ENCODE measurements at places on chromosomes 4 and X. TPM values are rescaled to one million over a fixed set of nuclear protein-coding genes. Genes with fewer than 3 reads are reported as not detected.

DNA sequence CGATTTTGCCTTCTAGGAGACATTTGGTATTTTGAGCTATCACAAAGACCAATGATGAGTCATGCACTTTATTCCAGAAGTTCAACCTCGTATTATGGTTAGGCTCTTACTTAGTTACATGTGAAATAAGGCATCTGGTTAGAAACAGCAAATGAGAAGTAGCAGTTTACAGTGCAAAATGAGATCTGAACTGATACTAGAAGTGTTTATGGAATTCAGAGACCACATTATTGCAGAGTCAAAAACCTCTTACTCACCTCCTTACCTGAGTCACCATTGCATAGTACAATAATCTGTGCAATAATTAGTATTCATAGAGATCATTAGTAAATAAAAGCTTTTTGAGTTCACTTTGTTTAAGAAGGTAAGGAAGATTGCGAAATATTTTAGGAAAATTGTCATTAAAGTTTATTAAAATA is 38.7 kb downstream of the SEC24B start:
- H3K27ac ChIP-seq = no peak overlapping the region
- DNase-seq = no peak
- H3K27me3 ChIP-seq = no peaks in the 10 kb centered on the region
- H3K4me3 ChIP-seq = no peak overlapping the region
- H3K36me3 ChIP-seq = no peaks in the 10 kb centered on the region

DNA sequence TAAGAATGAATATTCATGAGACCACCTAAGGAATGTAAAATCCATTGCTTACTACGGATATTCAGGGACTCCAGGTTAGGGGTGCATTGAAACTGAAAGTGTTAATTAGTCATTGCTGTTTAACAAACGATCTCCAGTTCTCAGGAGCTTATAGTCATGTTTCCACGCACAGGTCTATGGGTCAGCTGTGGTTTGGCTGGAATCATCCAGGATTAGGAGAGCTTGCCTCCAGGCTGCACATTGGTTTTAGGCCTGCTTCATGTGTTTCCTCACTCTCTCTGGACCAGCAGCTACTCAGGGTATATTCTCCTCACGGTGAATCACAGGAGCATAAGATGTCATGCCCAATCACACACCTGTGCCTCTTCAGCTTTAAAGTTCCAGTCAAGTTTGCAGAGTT is 98.9 kb downstream of the ATXN3L start:
- peaks cover 6% of the 10 kb centered on the region for H3K4me1 ChIP-seq
- no peak overlapping the region for H3K27ac ChIP-seq
- H3K27me3 ChIP-seq = no peaks in the 10 kb centered on the region
- DNase-seq = no peak
- H3K36me3 ChIP-seq = no peaks in the 10 kb centered on the region
- no peak overlapping the region for H3K4me3 ChIP-seq

GRCh38 chr4:77431546-77431945 is 174.1 kb upstream of the CXCL13 start:
- no peak overlapping the region for H3K4me3 ChIP-seq
- no peaks in the 10 kb centered on the region for H3K36me3 ChIP-seq
- no peaks in the 10 kb centered on the region for H3K27me3 ChIP-seq
- H3K27ac ChIP-seq = no peak overlapping the region
- no peak for DNase-seq
- peaks cover 26% of the 10 kb centered on the region for H3K4me1 ChIP-seq

DNA sequence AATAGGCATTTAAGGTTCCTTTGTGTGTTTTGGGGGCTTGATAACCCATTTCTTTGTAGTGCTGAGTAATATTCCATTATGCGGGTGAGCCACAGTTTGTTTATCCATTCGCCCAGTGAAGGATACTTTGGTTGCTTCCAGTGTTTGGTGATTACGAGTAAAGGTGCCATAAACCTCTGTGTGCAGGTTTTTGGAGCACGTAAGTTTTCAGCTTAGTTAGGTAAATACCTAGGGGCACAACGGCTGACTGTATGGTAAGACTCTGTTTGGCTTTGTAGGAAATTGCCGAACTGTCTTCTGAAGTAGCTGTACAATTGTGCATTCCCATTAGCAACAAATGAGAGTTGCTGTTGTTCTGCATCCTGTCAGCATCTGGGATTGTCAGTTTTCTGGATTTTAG is 3.8 kb upstream of the TBL1X start:
- DNase-seq = no peak
- no peaks in the 10 kb centered on the region for H3K36me3 ChIP-seq
- H3K27me3 ChIP-seq = no peaks in the 10 kb centered on the region
- H3K27ac ChIP-seq = no peak overlapping the region
- no peak overlapping the region for H3K4me3 ChIP-seq

- H3K27me3 ChIP-seq = no peaks in the 10 kb centered on the region
- no peaks in the 10 kb centered on the region for H3K36me3 ChIP-seq
- H3K4me3 ChIP-seq = no peak overlapping the region
These were observed 531.2 kb downstream of the GALNTL6 start for GRCh38 chr4:172344308-172344938.

DNA sequence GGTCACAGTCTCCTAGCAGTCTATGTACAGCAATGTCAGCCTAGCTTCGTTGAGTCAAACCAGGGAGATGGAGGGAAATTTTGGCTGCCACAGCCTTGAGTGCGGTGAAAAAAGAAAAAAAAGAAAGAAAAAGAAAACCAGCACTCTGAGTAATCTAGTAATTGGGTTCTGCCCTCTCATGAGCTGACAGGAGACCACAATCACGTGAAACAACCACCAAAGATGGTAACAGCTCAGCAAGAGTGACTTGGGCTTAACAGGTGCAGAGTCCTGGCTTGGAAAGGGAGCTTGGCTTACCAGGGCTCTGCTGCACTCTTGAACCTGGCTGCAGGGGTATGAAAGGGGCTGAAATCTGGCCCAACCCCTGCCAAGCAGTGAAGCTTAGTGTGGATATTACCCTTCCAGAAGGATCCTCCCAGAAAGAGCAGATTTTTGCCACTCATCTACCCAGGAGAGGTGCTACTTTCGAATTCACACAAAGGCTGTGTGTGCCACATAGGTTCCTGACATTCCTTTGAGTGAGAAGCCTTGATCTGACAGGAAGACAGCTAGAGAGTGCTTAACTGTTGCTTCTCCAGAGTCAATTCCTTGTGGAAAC is 350.3 kb downstream of the PTTG2 start:
- H3K36me3 ChIP-seq = no peaks in the 10 kb centered on the region
- no peaks in the 10 kb centered on the region for H3K4me1 ChIP-seq
- H3K27ac ChIP-seq = no peak overlapping the region
- DNase-seq = no peak

- no peaks in the 10 kb centered on the region for H3K36me3 ChIP-seq
- H3K4me3 ChIP-seq = no peak overlapping the region
- no peak for DNase-seq
- H3K27ac ChIP-seq = no peak overlapping the region
These were observed 118.6 kb downstream of the PALLD start for GRCh38 chr4:168615294-168616065.

DNA sequence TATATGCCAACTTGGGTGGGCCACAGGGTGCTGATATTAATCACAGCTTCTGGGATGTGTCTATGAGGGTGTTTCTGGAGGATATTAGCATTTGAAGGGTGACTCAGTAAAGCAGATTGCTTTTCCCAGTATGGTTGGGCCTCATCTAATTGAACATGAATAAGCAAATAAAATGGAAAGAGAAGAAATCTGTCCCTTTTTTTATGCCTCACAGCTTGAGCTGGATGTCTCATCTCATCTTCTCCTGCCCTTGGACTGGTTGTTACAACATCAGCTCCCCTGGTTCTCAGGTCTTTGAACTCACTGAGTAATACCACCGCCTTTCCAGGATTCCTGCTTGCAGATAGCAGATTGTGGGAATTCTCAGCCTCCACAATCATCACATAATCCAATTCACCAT is 1149.2 kb downstream of the PCDH18 start:
- H3K4me1 ChIP-seq = no peaks in the 10 kb centered on the region
- no peak overlapping the region for H3K27ac ChIP-seq
- H3K27me3 ChIP-seq = no peaks in the 10 kb centered on the region
- no peak for DNase-seq
- H3K36me3 ChIP-seq = no peaks in the 10 kb centered on the region

DNA sequence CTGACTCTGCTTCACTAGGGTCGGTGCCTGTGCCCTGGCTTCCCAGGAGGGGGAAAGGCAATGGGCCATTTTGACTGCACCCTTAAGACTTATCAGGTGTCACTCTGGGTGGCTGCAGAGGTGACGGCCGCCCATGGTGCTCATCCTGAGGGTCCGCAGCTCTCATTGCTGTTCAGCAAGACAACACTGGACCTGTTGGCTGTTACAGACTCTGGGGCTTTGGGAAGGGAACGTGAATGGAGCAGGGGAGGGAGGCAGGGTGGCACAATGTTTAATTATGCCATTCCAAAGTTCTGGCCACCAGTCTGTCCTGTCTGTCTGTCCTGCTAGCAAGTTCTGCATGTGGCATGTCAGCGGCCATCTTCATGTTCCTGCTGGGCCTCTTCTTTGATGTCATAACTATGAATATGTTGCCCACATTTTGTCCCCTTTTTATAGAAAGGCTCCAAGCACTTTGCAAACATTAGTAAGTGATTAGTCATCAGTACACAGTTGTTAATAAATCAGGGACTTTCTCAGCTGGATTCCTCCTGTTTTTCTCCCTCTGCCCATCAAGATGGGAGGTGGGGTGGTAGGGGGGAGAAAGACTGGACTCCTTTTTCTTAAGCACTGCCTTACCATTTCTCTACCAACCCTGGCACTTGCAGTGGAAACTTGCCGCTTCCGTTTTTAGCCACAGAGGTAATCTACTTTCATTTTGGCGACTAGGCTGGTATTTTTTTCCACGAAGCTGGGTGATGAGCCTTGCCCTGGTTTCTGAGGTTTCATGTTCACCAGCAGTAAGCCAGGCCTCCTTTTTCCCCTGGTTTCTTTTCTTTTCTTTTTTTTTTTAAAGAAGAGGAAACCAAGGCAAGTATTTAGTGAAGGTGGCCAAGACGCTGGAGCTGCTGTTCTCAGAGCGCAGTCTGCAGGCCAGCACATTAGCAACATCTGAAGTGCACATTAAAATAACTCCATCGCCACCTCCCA is 88.6 kb upstream of the TRIM2 start:
- no peaks in the 10 kb centered on the region for H3K36me3 ChIP-seq
- no peak overlapping the region for H3K4me3 ChIP-seq
- H3K27ac ChIP-seq = no peak overlapping the region
- H3K4me1 ChIP-seq = no peaks in the 10 kb centered on the region

DNA sequence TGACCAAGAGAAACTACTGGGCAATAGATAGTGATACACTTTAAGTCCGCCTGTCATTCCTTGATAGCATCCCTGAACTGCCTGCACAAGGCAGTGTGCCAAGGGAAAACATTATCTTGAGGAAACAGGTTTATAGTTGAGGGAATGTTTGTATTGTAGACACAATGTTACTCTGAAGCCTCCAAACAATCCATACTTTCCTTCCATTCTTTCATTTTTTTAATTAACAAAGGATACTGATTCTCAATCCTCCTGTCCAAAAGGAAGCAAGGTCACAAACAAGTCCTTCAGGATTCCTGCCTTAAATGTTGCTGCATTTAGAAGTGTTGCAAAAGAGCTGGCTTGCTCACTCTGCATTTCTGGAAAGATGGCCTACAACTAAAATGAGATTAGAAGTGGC is 61.7 kb upstream of the PRSS48 start:
- no peak for DNase-seq
- H3K36me3 ChIP-seq = no peaks in the 10 kb centered on the region
- no peaks in the 10 kb centered on the region for H3K27me3 ChIP-seq
- H3K4me1 ChIP-seq = no peaks in the 10 kb centered on the region
- H3K4me3 ChIP-seq = no peak overlapping the region
- no peak overlapping the region for H3K27ac ChIP-seq

DNA sequence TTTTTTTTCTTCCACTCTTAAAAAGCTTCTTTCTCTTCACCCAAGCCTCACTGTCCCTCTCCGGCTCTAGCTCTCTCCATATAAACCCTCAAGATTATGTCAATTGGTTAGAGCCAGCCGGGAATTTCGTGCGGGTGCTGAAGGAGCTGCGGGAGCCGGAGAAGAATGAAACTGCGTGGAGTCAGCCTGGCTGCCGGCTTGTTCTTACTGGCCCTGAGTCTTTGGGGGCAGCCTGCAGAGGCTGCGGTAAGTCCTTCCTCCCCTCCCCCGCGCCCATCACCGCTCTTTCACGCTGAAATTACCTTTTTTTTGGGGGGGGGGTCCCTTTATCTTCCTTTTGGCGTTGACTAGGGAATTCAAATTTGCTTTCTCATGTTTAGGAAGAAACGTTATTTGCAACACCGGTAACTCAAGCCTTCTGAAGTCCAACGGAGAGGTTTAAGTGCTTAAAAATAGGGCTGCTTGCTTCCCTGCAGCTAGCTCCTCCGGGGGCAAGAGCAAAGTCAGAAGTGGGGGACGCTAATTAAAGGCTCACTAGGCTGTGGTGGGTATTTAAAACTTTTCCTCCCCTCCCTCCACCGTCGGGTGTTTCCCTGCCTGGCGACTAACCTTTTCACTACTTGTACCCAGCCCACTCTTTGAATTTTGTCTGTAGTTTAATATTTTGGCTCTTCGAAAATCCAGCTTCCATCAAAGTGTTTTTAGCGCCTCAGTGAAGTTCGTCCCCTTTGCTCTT is 491 bp downstream of the COL4A5 start:
- H3K4me3 ChIP-seq = peak overlapping the region; percentile 20
- H3K27me3 ChIP-seq = no peaks in the 10 kb centered on the region
- H3K36me3 ChIP-seq = no peaks in the 10 kb centered on the region
- DNase-seq = no peak
- no peak overlapping the region for H3K27ac ChIP-seq

GRCh38 chr4:81663368-81663767 is 191.7 kb upstream of the RASGEF1B start:
- peak overlapping the region; percentile 63 for H3K27ac ChIP-seq
- H3K4me3 ChIP-seq = no peak overlapping the region
- no peaks in the 10 kb centered on the region for H3K4me1 ChIP-seq
- no peaks in the 10 kb centered on the region for H3K36me3 ChIP-seq
- peak; percentile 61 for DNase-seq

GRCh38 chrX:40031911-40032310 is 65.8 kb downstream of the BCOR start:
- no peak overlapping the region for H3K4me3 ChIP-seq
- no peak for DNase-seq
- H3K4me1 ChIP-seq = no peaks in the 10 kb centered on the region

The MAPK10 gene
- total RNA-seq = 1.9 TPM

The KIT gene
- total RNA-seq = 0.73 TPM

The WDR1 gene
- 65.1 TPM for total RNA-seq

The NUDT10 gene
- 1.7 TPM for total RNA-seq

The KCTD8 gene
- not detected for total RNA-seq

The LINC00632 gene
- 2.3 TPM for total RNA-seq

The CT83 gene
- not detected for total RNA-seq

The ANK2 gene
- total RNA-seq = 1.1 TPM

The RTL3 gene
- not detected for total RNA-seq

The ZMAT1 gene
- total RNA-seq = 4.1 TPM

The KLHL13 gene
- total RNA-seq = 2.4 TPM

The ADH1A gene
- 292 TPM for total RNA-seq

The PRDM8 gene
- 0.37 TPM for total RNA-seq

Measured in right lobe of liver (tissue), 6 donors.